ENCODE measurements at places on chromosomes 12 and 14. TPM values are rescaled to one million over a fixed set of nuclear protein-coding genes. Genes with fewer than 3 reads are reported as not detected.

DNA sequence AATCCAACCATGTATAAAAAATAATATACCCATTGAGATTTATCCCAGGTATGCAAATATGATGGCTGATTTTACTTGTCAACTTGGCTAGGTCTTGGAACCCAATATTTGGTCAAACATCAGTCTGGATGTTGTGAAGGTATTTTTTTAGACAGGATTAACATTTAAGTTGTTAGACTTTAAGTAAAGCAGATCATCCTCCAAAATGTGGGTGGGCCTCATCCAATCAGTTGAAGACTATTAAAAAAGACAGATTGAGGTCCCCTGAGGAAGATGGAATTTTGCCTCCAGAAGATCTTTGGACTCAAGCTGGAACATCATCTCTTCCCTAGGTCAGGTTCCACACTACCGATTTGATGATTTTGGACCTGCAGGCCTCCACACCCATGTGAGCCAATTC lies 271.2 kb downstream of the TMEM121 start:
- DNase-seq: no peak
- H3K27ac ChIP-seq: no peak overlapping the region
- H3K27me3 ChIP-seq: no peaks in the 10 kb centered on the region
- no peaks in the 10 kb centered on the region for H3K4me1 ChIP-seq

DNA sequence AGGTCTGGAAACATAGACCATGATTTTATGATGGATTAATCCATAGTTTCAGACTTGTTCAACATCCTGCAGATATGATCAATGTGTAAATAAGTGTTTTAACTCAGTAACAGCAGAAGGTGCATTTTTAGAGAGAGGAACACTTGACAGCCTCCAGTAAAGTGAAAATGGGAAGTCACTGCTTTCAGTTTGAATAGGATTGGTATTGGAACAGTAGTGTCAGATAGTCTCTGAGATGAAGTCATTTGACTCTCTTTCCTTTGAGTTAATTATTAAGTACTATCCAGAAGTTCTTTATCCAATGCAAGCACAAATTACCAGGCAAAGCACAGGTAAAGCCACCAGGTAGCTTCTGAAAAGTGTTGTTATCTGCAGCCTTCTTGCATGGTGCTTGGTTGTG lies 14.5 kb upstream of the NAV3 start:
- no peak overlapping the region for H3K4me3 ChIP-seq
- H3K27ac ChIP-seq: no peak overlapping the region
- H3K4me1 ChIP-seq: no peaks in the 10 kb centered on the region
- no peaks in the 10 kb centered on the region for H3K36me3 ChIP-seq

DNA sequence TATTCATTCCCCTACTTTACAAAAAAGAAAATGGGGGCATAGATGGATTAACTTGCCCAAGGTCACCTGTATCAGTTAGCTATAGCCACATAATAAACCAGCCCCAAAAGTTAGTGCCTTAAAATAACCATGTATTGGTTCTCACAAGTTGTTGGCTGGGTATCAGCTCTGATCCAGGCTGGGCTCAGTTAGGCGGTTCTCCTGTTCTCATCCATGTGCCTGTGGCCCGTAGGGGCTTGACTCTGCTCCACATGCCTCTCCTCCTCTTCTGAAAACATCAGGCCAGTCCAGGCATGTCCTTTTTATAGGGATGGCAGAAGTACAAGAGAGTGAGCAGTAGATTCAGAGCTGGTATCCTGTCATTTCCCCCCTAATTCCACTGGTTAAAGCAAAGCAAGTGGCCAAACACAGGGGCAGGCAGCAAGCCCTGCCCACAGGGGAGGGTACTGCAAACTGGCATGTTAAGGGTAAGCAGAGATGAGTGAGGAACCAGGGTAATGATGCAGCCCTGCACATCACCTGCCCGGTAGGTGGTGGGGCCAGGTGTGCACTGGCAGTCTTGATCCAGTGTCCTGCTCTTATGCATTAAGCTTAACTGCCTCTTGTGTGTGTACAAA lies 47.9 kb upstream of the TUNAR start:
- no peaks in the 10 kb centered on the region for H3K27me3 ChIP-seq
- H3K4me1 ChIP-seq: no peaks in the 10 kb centered on the region
- H3K36me3 ChIP-seq: no peaks in the 10 kb centered on the region
- no peak for DNase-seq
- no peak overlapping the region for H3K4me3 ChIP-seq

DNA sequence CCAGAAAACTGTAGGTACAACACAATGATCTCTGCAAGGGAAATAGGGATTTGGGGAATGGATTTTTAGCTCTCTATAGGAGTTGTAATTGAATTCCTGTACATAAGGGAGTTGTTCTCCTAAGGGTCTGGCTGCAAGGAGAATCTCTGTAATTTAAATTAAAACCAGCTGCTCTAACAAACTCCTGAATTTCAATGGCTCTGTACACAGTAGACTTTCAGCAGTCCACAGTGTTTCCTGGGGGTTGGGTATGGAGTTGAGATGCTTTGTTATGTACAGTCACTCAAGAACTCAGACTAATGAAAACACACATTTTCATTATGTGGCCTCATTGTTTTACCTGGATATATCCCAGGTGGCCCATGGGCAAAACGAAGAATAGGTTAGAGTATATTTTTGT lies 93.2 kb downstream of the NAV3 start:
- H3K36me3 ChIP-seq: no peaks in the 10 kb centered on the region
- H3K4me1 ChIP-seq: no peaks in the 10 kb centered on the region
- no peak for DNase-seq
- no peak overlapping the region for H3K27ac ChIP-seq
- no peaks in the 10 kb centered on the region for H3K27me3 ChIP-seq
- H3K4me3 ChIP-seq: no peak overlapping the region

DNA sequence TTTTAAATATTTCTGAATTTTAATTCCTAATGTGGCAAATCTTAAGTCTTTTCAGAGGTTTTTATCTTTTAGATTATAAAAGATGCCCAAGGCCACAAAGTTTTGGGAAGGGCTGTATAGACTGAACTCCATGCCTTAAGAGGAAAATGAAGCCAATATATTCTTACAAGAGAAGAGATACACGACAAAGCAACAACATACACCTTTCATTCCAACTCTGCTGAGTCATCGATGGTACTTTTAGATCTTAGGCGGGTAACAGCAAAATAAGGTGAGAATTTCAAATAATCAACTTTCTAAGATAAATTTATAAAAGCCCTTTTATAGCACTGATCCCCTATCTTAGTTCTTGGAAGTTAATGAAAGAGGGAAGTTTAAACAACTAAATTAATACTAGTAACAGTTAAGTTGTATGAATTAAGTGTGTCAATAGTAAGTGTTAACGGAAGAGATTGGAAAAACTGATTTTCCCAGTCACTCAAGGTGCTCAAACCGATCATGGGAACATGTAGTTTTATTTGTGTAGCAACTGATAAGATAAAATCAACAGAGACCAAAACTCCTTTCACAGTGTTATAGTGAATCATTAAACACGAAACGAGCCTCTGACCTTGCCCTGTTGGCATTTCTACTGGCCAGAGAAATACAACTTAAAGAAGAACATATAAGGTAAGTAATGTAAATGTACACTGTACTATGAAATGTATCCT lies 18.8 kb upstream of the PIK3C2G start:
- peak overlapping the region; percentile 27 for H3K27ac ChIP-seq
- peak; percentile 39 for DNase-seq
- H3K36me3 ChIP-seq: no peaks in the 10 kb centered on the region
- H3K4me3 ChIP-seq: no peak overlapping the region
- no peaks in the 10 kb centered on the region for H3K27me3 ChIP-seq

DNA sequence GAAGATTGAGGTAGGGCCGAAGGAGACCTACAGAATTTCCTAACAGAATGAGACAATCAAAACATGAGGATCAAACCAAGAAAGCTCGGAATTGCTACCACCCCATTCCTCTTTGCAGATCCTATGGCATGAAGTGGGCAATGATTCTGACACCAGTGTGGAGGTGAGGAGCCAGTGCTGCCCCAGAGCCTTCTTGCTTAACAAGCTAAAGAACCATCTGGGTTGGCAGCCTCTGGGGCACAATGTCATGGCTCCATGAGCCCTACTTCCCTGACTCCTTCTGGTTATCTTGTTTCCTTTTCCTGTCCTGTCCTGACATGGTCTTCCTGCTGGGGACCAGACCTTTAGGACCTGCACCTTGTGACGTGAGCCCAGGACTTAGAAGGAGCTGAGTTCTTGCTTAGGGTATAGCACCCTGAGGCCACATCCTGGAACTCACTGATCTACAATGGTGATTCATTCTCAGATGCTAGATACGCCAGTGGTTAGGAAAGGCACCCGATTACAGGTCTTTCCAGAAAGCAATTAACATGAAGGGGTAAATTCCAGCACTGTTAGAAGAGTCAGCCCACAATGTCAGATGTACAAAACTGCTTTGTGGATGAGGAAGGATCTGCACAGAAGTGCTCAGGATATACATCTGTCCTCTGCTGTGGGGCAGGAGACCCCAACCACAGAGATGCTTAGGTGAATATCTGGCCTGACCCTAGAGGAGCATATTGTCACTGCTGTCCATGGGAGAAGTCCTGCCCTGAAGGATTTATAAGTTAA lies 324.2 kb downstream of the ZFP36L1 start:
- no peak overlapping the region for H3K4me3 ChIP-seq
- H3K27me3 ChIP-seq: no peaks in the 10 kb centered on the region
- H3K4me1 ChIP-seq: no peaks in the 10 kb centered on the region
- DNase-seq: no peak

- H3K4me3 ChIP-seq: no peak overlapping the region
- no peaks in the 10 kb centered on the region for H3K4me1 ChIP-seq
- no peak overlapping the region for H3K27ac ChIP-seq
Measured at GRCh38 chr12:45183246-45183645, 32.6 kb upstream of the ANO6 start.

DNA sequence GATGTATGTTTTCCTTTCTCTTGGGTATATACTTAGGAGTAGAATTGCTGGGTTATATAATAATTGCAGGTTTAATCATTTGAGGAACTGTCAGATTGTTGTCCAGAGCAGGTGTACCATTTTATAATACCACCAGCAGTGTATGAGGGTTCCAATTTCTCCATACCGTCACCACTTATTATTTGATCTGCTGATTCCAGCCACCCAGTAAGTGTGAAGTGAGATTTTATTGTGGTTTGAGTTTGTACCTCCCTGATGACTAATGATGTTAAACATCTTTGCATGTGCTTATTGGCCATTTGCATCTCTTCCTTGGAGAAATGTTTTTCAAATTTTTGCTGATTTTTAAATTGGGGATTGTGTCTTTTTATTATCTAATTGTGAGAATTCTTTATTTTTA lies 15.1 kb downstream of the NCKAP5L start:
- no peak overlapping the region for H3K4me3 ChIP-seq
- no peaks in the 10 kb centered on the region for H3K27me3 ChIP-seq
- DNase-seq: no peak
- H3K27ac ChIP-seq: no peak overlapping the region

GRCh38 chr12:25502118-25502517 lies 51.0 kb downstream of the LMNTD1 start:
- no peak for DNase-seq
- H3K4me3 ChIP-seq: no peak overlapping the region
- H3K27ac ChIP-seq: no peak overlapping the region
- H3K36me3 ChIP-seq: no peaks in the 10 kb centered on the region

DNA sequence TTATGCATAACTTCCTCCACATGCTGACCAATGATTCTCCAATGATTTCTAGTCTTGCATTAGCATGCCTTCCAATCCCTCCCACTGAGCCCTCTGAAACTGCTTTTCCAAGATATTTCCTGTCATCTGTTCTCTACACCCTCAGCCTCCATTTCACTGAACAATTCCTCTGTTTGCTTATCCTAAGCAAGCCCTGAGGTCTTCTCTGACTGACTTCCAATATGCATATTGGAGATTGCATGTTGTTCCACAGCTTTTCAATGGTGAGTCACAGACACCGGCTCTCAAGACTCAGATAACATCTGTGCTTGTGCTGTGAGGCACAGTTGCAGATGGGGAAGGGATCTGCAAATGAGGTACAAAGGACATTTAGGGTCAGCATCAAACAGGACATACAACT lies 141.0 kb downstream of the SLC16A7 start:
- H3K27ac ChIP-seq: no peak overlapping the region
- no peaks in the 10 kb centered on the region for H3K36me3 ChIP-seq
- no peaks in the 10 kb centered on the region for H3K4me1 ChIP-seq
- no peak for DNase-seq
- H3K27me3 ChIP-seq: no peaks in the 10 kb centered on the region

DNA sequence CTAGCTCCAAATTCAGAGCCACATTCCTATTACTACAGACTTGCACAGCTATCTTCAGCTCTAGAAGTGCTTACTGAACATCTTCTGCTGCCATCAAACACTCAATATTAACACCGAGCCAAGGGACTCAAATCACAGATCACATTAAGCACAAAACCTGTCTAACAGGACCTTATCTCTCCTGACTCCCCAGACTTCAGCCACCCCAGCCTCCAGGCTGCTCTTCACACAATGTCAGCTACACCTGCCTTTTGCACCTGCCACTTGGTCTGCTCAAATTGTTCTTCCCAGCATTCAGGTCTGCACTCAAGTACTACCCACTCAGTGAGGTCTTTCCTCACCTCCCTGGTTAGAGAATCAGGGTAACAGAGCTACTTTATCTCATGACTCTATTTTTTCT lies 57.1 kb downstream of the GALC start:
- H3K4me1 ChIP-seq: no peaks in the 10 kb centered on the region
- no peak overlapping the region for H3K4me3 ChIP-seq
- H3K36me3 ChIP-seq: no peaks in the 10 kb centered on the region
- DNase-seq: no peak
- H3K27me3 ChIP-seq: no peaks in the 10 kb centered on the region

TRAF3 gene
- total RNA-seq: 26.0 TPM

B4GALNT3 gene
- total RNA-seq: 84.0 TPM

CSRP2 gene
- 7.4 TPM for total RNA-seq

Measured in colonic mucosa (tissue), 4 donors.